ENCODE measurements at places on chromosomes 16 and 17.

GRCh38 chr17:73349138-73349537, 37.3 kb upstream of the CDC42EP4 start:
- peaks cover 14% of the 10 kb centered on the region for H3K4me1 ChIP-seq
- H3K36me3 ChIP-seq = no peaks in the 10 kb centered on the region
- H3K27me3 ChIP-seq = no peaks in the 10 kb centered on the region
- DNase-seq = no peak
- no peak overlapping the region for H3K4me3 ChIP-seq

DNA sequence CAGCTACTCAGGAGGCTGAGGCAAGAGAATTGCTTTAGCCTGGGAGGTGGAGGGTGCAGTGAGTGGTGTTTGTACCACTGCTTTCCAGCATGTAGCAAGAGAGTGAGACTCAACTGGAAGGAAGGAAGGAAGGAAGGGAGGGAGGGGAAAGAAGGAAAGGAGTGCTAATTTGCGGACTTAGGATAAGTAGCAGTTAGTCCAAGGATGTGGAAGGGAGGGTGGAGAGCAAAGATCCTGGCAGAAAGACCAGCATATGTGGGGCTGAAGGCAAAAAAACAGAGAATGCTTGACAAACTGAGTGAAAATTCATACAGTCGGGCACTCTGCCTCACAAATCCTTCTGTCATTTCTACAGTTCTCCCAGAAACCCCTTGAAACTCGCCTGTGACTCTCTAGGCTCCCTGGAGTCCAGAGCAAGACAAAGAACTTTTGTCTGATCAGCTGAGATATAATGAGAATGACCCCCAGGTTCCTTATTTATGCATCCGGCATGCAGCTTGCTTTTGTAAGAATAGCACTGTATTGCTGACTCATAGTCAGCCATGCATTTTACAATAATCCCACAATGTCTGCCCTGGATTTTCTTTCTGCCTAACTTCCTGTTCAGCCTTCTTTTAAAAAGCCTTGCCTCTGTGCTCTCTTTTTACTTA, 31.5 kb downstream of the CDK5RAP3 start:
- H3K4me3 ChIP-seq = no peak overlapping the region
- H3K4me1 ChIP-seq = no peaks in the 10 kb centered on the region
- peak overlapping the region; percentile 77 for H3K27ac ChIP-seq
- H3K36me3 ChIP-seq = no peaks in the 10 kb centered on the region

- DNase-seq = peak; percentile 94
- H3K27ac ChIP-seq = peak within 1 kb of the TSS; percentile 96
- H3K4me1 ChIP-seq = peaks cover 24% of the 10 kb centered on the region
- H3K27me3 ChIP-seq = no peaks in the 10 kb centered on the region
- no peaks in the 10 kb centered on the region for H3K36me3 ChIP-seq
Observed at GRCh38 chr16:28494121-28494851, at the start of gene APOBR. Gene APOBR, plus strand, starts transcription at chr16:28494643. Its CDS starts 39 bp downstream, at chr16:28494682.

GRCh38 chr16:82062645-82063058, 27.6 kb downstream of the HSD17B2 start:
- no peak overlapping the region for H3K27ac ChIP-seq
- no peak overlapping the region for H3K4me3 ChIP-seq
- DNase-seq = no peak
- no peaks in the 10 kb centered on the region for H3K27me3 ChIP-seq
- H3K36me3 ChIP-seq = no peaks in the 10 kb centered on the region

GRCh38 chr17:83037874-83038165, 41.6 kb upstream of the METRNL start:
- no peak overlapping the region for H3K4me3 ChIP-seq
- H3K4me1 ChIP-seq = no peaks in the 10 kb centered on the region
- DNase-seq = no peak
- no peaks in the 10 kb centered on the region for H3K27me3 ChIP-seq
- H3K36me3 ChIP-seq = peaks cover 6% of the 10 kb centered on the region

- no peaks in the 10 kb centered on the region for H3K4me1 ChIP-seq
- DNase-seq = no peak
- no peak overlapping the region for H3K27ac ChIP-seq
- peaks cover 17% of the 10 kb centered on the region for H3K27me3 ChIP-seq
- no peak overlapping the region for H3K4me3 ChIP-seq
Observed at GRCh38 chr17:36731811-36732210, 130.4 kb downstream of the MRM1 start.

DNA sequence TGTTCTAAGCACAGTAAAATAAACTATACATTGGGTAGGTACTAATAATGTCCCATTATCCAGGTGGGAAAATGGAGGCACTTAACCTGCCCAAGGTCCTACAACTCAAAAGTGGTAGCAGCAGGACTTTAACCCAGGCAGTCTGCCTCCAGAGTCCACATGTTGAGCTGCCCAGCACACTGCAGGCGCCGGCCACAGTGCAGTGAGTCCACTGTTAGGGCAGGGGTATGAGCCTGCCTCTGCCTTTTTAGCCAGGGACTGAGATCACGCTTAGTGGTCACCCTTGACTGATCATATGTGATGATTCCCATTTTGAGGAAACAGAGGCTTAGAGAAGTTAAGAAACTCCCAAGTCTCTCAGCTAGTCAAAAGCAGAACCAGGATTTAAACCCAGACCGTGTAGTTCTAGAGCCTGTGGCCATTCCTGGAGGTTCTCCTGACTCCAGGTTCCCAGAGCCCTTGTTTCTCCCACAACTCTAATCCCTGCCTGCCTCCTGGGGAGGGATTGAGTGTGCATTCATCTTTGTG, 8.4 kb downstream of the CES1 start:
- no peak overlapping the region for H3K4me3 ChIP-seq
- no peak overlapping the region for H3K27ac ChIP-seq
- DNase-seq = no peak
- H3K4me1 ChIP-seq = no peaks in the 10 kb centered on the region

GRCh38 chr16:17403859-17404545, 66.8 kb downstream of the XYLT1 start:
- no peak overlapping the region for H3K27ac ChIP-seq
- no peaks in the 10 kb centered on the region for H3K36me3 ChIP-seq
- no peak overlapping the region for H3K4me3 ChIP-seq
- peaks cover 3% of the 10 kb centered on the region for H3K4me1 ChIP-seq
- DNase-seq = no peak
- no peaks in the 10 kb centered on the region for H3K27me3 ChIP-seq

DNA sequence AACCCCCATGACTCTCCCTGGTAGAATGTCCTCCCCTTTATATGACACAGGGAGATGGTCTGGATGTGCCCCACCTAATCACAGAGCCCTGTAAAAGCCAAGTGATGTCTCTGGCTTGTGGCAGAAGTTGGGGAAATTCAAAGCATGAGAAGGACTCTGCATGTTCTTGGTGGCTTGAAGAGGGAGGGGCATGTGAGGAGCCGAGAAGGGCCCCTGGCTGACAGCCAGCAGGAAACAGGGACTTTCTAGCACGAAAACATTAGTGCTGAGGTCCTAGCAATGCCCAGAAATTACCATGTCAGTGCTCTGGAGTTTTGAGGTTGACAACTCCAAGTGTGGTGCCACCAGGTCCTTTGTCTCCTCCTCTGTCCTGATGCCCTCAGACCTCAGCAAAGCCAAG, 75.9 kb downstream of the USP22 start:
- DNase-seq = no peak
- no peaks in the 10 kb centered on the region for H3K27me3 ChIP-seq

- H3K27me3 ChIP-seq = no peaks in the 10 kb centered on the region
- H3K36me3 ChIP-seq = no peaks in the 10 kb centered on the region
- H3K4me1 ChIP-seq = peaks cover 29% of the 10 kb centered on the region
- DNase-seq = no peak
Observed at GRCh38 chr17:60314423-60314822, 77.5 kb downstream of the USP32 start.

GRCh38 chr17:31096106-31096436, 1.3 kb downstream of the NF1 start:
- H3K4me3 ChIP-seq = peak overlapping the region; percentile 87
- H3K36me3 ChIP-seq = no peaks in the 10 kb centered on the region
- H3K27me3 ChIP-seq = no peaks in the 10 kb centered on the region
- peak overlapping the region; percentile 92 for H3K27ac ChIP-seq
- H3K4me1 ChIP-seq = peaks cover 28% of the 10 kb centered on the region
- DNase-seq = no peak
